ENCODE measurements at places on chromosomes 16 and 17. TPM values are rescaled to one million over a fixed set of nuclear protein-coding genes. Genes with fewer than 3 reads are reported as not detected.

DNA sequence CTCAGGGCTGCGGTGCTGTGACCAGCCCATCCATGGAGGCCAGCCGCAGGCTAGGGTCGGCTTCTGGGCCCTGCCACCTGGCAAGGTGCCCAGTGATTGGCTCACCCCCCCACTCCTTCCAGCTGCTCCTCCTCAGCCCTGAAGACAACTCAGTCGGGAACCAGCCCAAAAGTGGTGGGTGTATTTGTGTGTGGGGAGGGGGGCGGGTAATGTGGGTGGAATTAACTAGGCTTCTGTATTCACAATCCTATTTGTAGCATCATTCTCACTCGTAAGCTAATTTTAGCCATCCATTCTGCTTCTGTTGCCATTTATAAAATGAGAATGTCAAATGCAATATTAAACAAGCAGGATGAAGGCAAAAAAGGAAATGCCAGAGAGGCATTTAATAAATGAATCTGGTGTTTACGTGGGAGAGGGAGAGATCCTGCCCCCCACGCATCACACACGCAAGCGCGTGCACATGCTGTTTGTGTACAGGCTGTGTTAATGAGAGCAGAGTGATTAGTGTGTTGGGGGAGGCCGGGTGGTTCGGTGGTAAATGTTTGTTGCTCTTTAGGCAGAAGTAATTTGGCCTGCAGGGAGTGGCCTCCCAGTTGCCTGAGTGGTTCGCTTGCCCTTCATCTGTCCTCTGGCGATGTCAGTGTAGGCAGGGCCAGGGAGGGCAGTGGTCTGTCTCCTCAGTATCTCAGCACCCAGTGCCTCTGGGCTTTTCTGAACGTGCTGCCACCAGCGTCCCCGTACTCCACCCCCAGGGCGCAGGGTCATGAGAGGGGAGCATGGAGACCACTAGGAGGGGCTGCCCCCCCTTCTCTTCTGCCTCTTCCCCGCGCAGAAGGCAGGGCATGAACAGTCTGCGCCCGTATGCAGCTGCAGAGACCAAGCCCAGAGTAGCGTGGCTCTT, 140.1 kb downstream of the CCDC182 start:
- peaks cover 65% of the 10 kb centered on the region for H3K4me1 ChIP-seq
- H3K4me3 ChIP-seq = peak overlapping the region; percentile 27
- DNase-seq = peak; percentile 73
- peak overlapping the region; percentile 77 for H3K27ac ChIP-seq

Gene TMED6
- total RNA-seq = not detected

DNA sequence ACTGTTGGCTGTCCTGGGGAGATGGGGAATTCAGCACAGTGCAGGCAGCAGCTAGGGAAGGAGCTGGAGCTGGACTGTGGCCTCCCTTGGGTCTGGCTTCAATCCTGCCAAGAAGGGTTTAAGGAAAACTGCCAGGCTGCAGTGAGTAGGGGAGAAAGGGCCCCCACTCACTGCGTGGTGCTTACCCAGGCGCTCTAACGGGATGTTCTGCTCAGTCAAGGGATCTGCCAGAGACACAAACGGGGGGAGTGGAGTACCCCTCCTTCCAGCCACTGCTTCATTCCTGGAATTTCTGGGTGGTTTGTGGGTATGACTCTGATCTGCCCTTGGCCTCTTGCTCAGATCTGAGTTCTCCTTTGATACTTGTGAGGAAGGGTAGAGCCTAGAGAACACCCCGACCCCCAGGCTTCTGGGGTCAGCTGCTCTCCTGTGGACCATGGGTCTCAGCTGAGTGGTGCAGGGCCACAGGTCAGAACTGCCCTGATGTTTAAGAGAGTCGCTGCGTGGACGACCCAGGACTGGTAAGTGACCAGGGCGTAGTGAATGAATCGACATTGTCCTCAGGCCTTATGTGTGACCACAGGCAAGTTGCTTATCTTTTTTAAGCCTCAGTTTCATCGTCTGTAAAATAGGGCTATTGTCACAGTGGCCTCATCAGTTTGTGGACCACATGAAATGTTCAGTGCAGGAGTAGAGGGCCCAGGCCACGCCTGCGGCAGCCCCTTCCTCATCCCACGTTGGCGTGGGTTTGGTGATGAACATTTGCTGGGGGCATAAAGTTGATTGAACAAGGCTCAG, 9.6 kb downstream of the CRISPLD2 start:
- no peak overlapping the region for H3K4me3 ChIP-seq
- peaks cover 62% of the 10 kb centered on the region for H3K4me1 ChIP-seq

DNA sequence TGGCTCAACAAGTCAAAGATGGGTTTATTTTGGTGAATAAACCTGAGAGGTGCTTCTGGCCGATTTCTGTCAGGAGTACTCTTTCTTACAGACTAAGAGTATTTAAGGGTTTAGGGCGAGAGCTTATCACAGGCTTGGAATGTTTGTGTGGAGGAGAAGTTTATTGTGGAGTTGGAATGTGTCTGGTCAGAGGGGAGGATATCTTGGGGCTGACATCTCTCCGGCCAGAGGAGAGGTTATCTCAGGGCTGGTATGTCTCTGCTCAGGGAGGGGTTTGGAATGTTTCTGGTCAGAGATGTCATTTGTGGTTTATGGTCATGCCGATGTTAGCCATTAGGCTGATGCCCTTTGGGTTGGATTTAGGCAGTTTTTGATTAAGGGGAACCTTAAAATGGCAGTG, 236.4 kb upstream of the EEF2KMT start:
- no peak for DNase-seq
- no peaks in the 10 kb centered on the region for H3K4me1 ChIP-seq
- no peak overlapping the region for H3K27ac ChIP-seq
- H3K36me3 ChIP-seq = no peaks in the 10 kb centered on the region

Gene EME2
- 5.9 TPM for total RNA-seq

- no peaks in the 10 kb centered on the region for H3K27me3 ChIP-seq
- peaks cover 37% of the 10 kb centered on the region for H3K4me1 ChIP-seq
- H3K4me3 ChIP-seq = no peak overlapping the region
These were observed 7.7 kb downstream of the CCL16 start for GRCh38 chr17:35973333-35974260.

DNA sequence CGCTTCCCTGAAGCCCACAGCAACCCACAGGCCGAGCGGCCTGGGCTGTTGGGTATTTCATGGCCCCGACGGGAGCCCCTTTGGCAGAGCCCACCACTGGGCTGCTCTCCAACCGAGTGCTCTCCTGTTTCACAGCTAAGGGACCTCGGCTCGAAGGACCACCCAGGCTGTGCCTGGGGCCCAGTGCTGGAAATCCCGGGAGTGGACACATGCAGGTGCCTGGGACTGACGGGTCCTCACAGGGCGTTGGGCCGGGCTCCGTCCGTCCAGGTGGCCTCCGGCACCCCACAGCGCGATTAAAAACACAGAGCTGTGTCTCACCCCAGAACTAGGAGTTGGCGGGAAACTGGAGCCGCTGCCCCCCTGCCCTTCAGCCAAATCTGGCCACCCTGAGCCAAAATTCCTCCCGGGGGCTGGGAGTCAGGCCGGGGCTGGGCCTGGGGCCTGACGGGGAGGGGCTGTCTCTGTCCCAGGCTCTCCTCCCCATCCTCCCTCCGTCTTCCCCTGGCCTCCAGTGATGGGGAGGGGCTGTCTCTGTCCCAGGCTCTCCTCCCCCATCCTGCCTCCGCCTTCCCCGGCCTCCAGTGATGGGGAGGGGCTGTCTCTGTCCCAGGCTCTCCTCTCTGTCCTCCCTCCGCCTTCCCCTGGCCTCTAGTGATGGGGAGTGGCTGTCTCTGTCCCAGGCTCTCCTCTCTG, 14.1 kb downstream of the UTS2R start:
- peaks cover 23% of the 10 kb centered on the region for H3K4me1 ChIP-seq
- no peak overlapping the region for H3K27ac ChIP-seq
- DNase-seq = no peak
- H3K36me3 ChIP-seq = no peaks in the 10 kb centered on the region
- H3K27me3 ChIP-seq = peaks cover 12% of the 10 kb centered on the region
- H3K4me3 ChIP-seq = no peak overlapping the region

DNA sequence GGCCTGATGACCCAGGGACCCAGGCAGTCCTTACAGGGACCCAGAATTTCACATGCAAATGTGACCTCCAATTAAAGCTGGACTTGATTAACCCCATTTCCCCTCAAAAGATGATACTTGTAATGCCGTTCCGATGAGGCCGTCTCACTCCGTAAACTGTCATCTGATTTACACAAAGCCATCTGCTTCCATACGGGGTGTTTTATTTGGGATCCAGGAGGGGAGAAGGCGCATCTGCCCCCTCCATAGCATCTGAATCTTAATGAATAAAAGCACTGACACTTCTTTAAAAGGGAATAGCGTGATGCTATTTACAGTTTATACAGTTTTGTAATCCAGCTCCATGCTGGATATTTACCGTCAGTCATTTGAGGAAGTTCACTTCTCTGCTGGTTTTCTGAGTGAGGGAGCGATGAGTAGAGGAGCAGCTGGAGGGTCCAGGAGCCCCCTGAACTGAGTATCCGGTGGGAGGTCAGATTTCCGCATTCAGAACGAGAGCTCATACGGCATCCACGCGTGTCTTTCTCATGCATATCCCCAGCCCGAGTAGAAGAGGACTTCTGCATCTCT, 452.7 kb downstream of the WWOX start:
- no peak overlapping the region for H3K4me3 ChIP-seq
- H3K36me3 ChIP-seq = no peaks in the 10 kb centered on the region
- H3K27me3 ChIP-seq = no peaks in the 10 kb centered on the region
- H3K27ac ChIP-seq = no peak overlapping the region
- no peaks in the 10 kb centered on the region for H3K4me1 ChIP-seq
